NCI-H1930 (cell line): ENCODE measurements at places on chromosomes 6 and 20.
A peak's percentile ranks its signal among the peaks of the same experiment; 100 is the strongest.

- no peak for DNase-seq
These were observed 103.2 kb upstream of the EMILIN3 start for GRCh38 chr20:41469868-41470267.

DNA sequence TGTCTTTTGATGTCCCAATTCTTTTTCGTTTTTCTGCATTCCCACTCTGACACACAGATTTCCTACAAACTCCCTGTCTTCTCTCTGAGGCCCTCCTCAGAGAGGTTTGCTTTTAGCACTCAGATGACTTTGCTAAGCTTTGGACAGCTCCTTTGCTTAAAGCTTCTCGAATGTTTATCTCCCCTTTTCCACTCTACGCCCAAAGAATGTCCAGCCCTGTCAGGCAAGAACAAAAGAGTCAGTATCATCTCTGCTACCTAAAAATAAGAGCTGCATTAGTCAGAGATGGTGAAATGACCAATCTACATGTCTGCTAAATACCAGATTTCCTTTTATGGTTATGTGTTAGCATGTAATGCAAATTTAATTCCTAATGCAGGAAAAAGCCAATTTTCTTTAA is 56.8 kb downstream of the PREP start:
- no peak for DNase-seq

- no peak for DNase-seq
These were observed 158.3 kb downstream of the OPRM1 start for GRCh38 chr6:154197196-154197860.

DNA sequence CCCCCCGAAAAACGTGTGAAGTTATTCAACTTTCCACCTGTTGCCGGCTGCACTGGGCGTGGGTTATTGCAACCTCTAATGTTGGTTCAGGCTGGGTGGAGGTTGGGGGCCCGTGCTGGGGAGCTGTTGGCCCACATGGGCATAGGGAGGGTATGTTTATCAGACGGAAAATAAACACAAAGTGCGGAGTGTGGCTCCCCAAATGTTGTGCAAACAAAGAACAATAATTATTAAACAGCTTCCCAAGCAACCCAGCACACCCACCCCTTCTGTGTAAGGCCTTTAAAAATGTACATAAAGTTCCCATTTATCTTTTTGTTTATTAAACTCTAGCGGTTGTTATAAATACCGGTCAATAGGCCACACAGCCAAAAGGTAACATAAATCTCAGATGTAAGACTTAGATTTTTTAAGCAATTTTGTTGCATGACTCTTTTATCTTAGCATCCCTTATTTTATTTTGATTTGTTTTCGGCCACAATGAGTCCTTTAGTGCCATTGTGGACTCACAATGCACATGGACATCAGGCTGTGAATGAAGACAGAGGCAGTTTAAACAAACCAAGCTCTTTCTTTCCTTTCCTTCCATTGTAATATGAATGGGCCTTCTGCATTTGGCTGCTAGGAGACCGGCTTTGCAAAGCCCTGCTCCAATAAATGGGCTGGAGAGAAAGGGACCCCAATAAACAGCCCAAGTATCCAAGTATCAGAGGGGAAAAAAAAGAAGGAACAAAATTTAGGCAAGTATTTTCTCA is 6.9 kb upstream of the DLL1 start:
- peak; percentile 49 for DNase-seq

GRCh38 chr6:135383766-135384165 is 113.8 kb downstream of the AHI1 start:
- DNase-seq: no peak

GRCh38 chr6:158654960-158655489 is 5.2 kb downstream of the SYTL3 start:
- DNase-seq: no peak

DNA sequence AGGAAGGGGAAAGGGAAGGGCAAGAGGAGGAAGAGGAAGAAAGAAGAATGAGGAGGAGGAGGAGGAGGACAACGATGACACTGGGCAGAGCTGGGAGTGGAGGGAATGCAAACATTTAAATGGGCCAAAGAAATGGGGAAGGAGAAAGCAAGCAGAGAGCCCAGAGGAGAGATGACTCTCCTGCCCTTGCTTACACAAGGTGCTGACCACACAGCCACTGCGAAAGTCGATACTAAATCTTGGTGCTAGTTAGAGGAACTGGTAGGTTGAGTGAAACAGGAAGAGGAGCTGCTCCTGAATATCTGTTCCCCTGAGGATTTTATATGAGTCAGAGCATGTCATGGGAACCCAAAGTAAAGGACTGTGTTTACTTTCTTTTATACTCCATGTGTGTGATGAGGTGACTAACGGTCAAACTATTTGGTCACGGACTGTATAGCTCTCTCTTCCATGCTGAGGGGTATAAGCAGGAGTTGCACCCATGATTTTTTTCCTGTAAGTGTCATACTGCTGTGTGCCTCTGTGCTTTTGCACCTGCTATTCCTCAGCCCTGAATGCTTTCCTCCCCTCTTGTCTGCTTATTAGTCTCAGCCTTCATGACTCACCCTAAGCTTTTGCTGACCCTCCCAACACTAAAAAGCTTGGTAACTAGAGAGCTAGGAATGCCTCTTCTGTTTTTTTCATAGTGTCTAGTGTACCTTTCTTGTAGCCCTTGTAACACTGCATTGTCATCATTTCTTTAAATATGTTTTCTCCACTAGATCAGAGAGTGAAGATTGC is 9.5 kb upstream of the PAQR8 start:
- DNase-seq: no peak

DNA sequence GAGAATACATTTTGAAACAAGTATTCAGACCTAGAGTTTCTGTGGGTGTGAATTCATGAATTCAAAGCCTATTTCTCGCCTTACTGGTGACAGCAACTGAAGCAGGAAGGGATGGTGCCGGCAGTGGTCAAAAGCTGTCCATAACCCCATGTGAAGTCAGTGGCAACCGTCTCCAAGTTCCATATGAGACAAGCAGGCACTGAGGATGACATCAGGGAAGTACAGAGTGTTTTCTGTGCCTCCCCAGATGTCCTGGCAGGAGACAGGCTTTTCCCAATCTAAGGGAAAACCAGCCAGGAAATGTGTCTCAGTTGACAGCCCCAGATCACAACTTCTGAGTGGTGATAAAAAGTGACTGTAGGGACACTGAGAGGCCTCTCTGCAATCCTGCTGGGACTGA is 66.6 kb downstream of the HIVEP2 start:
- no peak for DNase-seq

DNA sequence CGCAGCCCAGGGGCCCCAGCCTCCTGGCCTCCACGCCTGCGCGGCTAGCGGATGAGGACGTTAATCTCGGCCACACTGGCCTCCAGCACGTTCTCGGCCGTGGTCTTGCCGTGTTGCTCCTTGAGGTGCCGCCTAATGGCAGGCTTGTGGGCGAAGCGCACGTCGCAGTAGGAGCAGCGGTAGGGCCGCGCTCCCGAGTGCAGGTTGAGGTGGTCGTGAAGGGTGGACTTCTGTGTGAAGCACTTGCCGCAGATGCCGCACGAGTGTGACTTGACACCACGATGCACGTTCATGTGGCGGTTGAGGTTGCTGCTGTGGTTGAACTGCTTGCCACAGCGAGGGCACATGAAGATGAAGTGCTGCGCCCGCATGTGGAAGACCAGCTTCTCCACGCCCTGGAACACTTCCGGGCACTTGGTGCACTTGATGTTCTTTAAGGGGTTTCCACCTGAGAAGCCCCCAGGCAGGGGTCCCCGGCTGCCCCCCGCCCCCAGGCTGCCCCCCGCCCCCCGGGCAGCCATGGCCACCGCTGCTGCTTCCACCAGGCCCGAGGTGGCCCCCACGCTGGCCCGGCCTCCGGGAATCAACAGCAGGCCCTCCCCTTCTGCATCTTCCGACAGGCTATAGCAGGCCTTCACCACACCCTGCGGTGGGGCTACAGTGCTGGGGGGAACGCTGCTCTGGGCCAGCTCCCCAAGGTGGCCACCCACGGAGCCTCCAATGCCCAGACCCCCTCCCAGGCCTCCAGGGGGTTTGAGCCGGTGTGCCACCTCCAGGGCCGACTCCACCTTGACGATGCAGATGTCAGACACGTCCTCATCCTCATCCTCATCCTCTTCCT is 1.8 kb downstream of the ZBTB12 start:
- no peak for DNase-seq

DNA sequence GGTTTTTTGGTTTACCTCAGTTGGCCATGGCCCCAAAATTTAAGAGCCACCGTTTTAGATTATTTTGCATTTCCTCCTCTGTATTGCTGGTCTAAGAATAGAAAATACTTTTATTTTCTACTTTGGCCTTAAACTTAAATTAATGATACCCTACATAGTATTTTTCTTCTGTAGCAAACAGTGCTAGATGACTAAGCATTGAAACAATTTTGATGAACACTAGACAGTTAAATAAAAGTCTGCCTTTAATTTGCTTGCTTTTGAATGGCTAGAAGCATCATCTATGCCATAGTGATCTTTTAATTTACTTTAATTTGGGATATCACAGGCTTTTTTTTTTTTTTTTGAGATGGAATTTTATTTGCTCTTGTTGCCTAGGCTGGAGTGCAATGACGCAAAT is 106.4 kb downstream of the CD109 start:
- DNase-seq: no peak

- no peak for DNase-seq
These were observed 280.9 kb downstream of the KIF16B start for GRCh38 chr20:16292226-16292880.

GRCh38 chr6:129448965-129449364 is 261.0 kb downstream of the ARHGAP18 start:
- no peak for DNase-seq

GRCh38 chr6:54194067-54194466 is 82.8 kb downstream of the MLIP start:
- DNase-seq: no peak

GRCh38 chr6:159894991-159895390 is 4.2 kb downstream of the MAS1 start:
- DNase-seq: no peak

DNA sequence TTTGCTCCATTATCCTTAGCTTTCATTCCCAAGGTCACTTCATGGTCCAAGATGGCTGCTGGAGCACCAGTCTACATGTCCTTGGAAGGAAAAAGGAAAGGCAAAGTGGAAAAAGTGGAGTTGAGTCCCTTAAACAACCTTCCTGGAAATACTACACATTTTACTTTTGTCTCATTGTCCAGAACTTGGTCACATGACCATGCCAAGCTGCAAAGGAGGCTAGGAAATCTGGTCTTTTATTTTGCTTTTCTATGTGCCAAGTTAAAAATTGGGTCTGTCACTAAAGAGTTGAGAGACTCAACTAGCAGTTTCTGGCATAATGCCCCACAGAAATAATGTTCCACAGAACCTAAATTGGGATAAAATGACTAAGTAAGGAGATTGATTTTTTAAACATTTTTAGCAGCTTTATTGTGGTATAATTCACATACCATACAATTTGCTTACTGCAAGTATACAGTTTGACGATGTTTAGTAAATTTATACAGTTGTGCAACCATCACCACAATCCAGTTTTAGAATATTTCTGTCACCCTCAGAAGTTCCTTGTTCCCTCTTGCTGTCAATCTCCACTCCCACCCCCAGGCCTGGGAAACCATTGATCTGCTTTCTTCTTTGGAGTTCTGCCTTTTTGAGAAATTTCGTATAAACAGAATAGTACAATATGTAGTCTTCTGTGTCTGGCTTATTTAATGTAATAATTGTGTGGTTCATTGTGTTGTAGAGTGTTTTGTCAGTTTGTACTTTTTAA is 5.6 kb upstream of the CHD6 start:
- no peak for DNase-seq

- DNase-seq: no peak
These were observed 382.9 kb upstream of the CNR1 start for GRCh38 chr6:88548891-88549505.

DNA sequence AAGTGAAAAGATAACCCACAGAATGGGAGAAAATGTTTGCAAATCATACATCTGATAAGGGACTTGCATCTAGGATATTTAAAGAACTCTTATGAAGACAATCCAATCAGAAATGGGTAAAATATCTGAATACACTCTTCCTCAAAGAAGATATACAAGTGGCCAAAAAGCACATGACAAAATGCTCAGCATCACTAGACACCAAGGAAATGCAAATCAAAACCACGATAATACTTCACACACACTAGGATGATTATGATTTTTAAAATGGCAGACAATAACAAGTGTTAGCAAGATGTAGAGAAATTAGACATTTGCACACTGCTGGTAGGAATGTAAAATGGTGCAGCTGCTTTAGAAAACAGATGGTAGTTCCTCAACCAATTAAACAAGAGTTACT is 34.8 kb upstream of the SIRT5 start:
- no peak for DNase-seq

GRCh38 chr6:83429857-83430610 is 817 bp downstream of the ME1 start:
- DNase-seq: no peak

DNA sequence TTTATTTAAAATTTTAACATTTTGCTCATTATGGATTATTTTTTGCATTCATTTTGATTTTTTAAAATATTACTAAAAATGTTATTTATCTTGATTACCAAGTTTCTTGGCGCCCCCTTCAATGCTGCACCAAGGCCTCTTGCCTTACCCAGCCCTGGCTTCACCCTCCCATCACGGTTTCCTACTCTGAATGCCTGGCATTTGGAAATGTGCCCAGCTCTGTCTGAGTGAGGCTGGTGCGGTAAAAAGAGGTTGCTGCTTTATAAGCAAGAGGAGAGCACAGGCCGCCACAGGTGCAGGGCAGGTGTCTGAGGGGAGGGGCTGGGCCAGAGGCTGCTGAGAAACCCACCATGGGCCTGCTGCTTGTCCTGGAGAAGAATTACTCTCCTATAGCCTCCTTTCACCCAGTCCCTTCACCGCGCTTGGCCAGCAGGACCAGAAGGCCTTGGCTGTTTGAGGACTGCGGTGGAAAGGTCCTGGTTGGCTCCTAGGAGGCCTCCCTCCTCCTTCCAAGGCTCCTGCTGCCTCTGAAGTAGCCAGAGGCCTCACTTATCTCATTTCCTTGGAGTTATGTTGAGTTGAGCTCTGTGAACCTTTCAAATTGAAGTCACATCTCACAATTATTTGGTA is 62.6 kb downstream of the BANF2 start:
- no peak for DNase-seq

DNA sequence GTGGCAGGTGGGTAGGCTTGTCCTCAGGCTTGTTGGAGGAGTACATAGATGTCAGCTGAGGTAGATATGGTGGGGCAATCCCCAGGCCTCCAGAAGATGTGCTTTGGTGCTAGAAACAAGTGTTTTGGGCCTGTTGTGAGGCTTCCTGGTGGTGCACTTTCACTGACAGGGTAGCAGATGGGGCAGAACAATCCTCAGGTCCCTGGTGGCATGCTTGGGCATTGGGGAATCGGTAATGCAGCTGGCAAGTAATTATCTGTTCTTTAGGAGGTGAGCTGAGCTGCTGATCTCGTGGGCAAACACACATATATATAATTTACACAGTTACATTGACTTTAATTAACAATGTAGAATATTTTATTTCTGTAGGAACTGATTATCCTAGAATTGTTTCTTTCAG is 458.7 kb downstream of the BMP2 start:
- DNase-seq: no peak

- DNase-seq: no peak
These were observed 708 bp downstream of the WDR46 start for GRCh38 chr6:33288141-33288920.
